Epithelial cell of proximal tubule (primary cell): ENCODE measurements at places on chromosomes 7 and 10.

- peak; percentile 98 for DNase-seq
Observed at GRCh38 chr7:92641921-92642511, 51.8 kb upstream of the FAM133B start.

- no peak for DNase-seq
Observed at GRCh38 chr7:15407910-15408309, 153.9 kb downstream of the AGMO start.

DNA sequence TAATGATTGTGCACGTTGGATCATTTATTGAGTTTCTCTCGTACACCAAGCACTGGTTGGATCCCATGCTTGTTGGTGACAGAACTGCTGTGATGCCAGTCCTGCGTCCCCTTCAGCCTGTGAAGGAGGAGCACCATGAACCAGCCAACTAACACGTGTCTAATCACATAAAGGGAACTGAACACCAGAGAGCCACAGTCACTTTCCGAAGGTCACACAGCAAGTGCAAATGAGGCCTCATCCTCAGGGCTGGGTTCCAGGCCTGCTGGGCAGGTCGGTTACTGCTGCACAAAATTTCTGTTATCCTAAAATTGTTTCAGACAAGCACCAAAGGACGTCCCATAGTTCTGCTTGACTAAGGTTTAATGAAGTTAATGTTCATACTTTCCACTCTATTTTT, 332.0 kb upstream of the ZNF32 start:
- no peak for DNase-seq

DNA sequence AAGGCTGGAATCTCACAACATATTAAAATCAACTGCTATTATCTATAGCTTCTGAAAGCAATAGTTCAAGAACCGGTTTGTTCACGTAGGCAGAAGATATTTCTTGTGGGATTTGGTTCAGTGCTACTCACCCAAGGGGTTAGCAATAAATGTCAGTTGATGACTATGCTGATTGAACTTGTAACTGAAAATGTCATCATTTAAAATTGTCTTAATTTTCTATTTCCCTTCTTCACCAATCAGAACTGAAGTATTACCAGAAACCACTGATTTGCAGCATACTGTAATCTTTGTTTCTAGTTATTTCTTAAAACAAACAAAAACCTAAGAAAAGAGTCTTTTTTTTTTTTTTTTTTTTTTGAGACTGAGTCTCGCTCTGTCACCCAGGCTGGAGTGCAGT, 46.1 kb downstream of the CPEB3 start:
- no peak for DNase-seq

GRCh38 chr10:26242706-26243350, 26.3 kb downstream of the GAD2 start:
- DNase-seq, result no peak

- DNase-seq, result no peak
Observed at GRCh38 chr10:122139627-122140170, 131.4 kb upstream of the BTBD16 start.

GRCh38 chr7:44754802-44755697, 6.4 kb downstream of the ZMIZ2 start:
- no peak for DNase-seq

GRCh38 chr10:112986544-112987190, 36.6 kb downstream of the TCF7L2 start:
- no peak for DNase-seq

GRCh38 chr10:131930150-131930549, 29.3 kb downstream of the PPP2R2D start:
- DNase-seq, result no peak

- DNase-seq, result no peak
Observed at GRCh38 chr10:70982443-70982842, 94.1 kb upstream of the PCBD1 start.

DNA sequence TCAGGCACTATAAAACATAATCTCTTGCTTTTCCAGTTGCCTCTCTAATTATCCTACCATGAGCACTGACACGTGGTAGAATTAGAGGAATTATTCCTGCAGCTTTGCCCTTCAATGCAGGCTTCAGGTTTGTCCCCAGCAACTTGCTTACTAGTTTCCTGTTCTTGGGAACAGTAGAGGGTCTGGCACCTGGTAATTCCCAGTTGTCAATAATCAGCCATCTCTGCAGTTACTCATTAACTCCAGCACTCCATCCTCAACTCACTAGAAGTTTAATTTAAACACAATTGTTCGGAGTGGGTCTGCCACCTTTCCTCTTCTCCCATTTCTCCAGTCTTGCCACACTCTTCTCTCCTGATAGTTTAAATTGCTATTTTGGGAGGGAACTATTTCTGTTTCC, 324.3 kb upstream of the KIAA1217 start:
- no peak for DNase-seq

DNA sequence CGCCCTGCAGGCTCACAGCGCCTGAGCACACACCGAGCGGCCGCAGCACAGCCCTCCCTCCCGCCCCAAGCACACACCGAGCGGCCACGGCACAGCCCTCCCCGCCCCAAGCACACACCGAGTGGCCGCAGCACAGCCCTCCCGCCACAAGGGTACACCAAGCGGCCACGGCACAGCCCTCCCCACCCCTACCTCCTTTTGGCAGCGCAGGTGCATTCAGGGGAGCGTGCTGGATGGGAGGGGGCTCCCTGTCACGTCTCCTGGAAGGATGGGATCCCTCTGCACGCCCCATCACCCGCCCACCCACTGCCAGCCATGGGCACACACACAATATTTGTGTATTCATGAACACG, 482.6 kb downstream of the DNAJB6 start:
- DNase-seq, result no peak

DNA sequence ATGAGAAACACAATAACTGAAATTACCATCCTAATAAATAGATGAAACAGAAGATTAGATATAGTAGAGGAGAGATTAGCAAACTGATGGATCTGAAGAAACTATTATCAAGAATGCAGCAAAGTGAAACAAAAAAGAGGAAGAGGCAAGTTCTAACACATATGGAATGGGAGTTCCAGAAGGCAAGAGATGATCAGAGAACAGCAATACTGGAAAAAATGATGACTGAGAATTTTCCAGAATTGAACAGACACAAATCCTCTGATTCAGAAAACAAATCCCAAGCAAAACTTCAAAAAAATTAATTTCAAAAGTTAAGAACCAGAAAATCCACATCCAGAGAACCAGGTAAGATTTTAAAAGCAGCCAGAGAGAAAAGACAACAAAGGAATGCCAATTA, 20.2 kb upstream of the CYREN start:
- no peak for DNase-seq

GRCh38 chr10:18409599-18410397, 241.6 kb downstream of the NSUN6 start:
- DNase-seq, result no peak

- DNase-seq, result no peak
Observed at GRCh38 chr7:155380976-155381851, 76.7 kb upstream of the EN2 start.

- no peak for DNase-seq
Observed at GRCh38 chr7:26070290-26070689, 81.7 kb upstream of the NFE2L3 start.

- DNase-seq, result no peak
Observed at GRCh38 chr7:116075351-116076145, 45.0 kb upstream of the TFEC start.

DNA sequence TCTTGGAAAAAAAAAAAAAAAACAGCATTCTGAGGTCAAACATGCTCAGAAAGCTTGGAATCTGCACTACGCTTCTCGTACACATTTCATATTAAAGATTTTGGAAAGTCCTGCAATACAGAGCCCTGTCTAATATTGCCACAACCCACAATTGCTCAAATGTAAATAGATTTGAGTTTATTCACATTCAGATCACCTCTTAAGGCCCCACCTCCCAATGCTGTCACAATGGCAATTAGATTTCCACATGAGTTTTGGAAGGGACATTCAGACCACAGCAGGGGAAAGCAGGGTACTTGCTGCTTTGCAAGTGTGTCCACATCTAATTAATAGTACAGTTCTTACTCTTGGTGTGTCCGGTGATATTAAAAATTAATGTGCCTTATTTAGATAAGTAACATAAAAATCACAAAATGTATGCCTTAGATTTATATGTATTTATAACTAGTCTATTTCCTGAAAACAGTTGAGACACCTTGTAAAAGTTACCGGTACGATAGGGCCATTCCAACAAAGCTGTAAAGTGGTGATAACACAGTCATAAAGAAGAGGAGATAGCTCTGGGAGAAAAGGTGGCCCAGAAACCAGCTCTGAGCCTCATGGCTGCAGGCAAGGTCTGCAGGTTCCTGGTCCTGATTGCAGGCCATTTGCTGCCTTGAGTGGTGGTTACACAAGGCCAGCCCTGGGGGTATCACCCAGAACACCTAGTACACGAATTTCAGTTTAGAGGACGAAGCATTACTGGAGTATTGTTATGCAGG, 27.9 kb downstream of the EGFR start:
- no peak for DNase-seq

DNA sequence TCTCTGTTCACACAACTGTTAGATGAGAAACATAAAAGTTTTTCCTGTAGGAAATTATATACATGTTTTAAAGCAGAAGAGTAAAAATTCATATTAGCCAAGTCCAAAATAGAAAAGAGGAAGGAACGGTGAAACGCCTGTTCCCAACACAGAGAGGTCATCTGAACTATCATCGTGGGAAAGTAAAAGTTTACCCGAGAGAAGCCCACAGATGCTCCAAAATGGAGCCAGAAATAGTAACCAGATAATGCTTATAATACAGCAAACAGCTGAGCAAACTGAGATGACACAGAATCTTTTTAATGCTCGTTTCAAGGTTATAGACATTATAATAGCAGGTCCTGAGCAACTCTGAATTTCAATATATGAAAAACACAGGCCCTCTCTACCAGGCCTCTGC, 24.5 kb downstream of the FRMD4A start:
- no peak for DNase-seq

DNA sequence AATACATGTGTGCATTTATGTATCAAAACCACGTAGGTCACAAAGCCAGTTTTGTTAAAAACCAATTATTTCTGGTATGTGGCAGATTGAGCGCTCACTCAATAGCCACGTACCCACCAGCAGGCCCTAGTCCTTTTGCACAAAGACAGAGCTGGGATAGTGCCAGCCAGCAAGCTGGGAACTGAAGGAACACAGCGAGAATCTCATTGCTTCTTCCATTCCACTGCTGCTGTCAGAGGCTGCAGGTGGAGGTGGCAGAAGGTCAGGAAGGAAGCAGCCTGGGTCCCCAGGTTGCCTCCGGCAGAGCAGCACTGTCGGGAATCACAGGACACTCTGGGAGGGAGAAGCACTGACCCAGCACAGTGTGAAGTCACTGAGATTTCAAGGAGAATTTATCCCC, 385.5 kb upstream of the PFKP start:
- DNase-seq, result no peak

DNA sequence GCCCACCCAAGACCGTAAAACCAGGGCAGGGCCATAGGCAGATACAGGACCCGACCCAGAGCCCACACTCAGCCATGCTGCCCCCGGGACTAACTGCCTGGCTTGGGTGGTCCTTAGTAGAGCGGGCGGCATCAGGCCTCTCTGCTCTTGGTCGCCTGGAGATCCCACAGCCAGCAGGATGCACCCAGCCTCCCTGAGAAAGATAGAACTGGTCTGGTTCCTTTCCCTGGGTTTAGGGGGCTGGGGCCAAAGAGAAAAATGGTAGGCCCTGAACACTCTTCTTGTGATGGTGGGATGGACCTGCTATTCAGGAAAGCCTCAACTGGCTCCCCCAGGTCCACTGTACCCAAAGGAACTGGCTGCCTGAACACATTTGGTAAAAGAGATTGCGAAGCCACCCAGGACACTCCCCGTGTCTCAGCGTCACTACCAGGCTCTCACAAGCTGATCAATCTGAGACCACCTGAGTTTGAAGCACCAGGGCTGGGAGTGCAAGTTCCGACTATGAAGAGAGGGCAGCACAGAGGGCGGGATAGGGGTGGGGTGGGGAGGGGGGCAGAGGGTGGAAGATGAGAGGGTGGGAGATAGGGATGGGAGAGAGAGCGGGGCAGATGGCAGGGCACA, 591.5 kb downstream of the DNAJB6 start:
- DNase-seq, result no peak

DNA sequence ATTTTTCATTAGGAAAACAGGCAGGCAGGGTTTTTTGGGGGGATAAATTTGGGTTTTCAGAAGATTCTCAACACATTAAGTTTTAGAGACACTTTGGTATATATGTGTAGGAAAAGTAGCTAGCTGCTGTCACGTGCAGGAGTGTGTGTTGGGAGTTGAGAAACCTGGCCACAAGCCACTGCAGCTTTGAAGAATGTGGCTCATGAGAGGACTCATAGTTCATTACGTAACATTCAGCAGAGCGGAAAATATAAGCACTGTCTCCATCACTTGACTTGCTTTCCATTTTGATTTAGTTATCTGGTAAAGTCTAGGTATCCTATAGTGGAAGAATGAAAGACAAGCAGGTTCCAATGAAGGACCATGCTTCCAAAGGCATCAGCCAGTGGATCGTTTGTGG, 31.2 kb downstream of the SMNDC1 start:
- DNase-seq, result peak; percentile 80

DNA sequence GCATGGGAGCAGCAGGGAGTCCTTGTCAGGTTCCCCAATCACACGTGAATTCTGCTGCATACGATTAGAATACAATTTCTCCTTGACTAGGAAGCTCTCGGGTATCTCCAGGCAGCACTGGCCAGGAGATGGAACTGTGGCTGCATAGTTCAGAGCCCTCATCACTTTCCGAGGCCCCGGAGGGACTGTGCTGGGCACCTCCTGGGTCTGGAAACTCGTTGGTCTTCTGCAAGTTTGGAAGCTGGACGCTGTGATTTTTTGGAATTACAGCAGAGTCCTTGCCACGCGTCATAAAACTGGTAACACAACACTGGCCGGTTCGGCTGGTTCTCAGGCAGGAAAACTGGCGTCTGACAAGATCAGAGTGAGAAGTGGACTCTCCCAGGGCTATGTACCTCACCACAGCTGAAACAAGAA, 216.1 kb downstream of the CCDC3 start:
- DNase-seq, result no peak

DNA sequence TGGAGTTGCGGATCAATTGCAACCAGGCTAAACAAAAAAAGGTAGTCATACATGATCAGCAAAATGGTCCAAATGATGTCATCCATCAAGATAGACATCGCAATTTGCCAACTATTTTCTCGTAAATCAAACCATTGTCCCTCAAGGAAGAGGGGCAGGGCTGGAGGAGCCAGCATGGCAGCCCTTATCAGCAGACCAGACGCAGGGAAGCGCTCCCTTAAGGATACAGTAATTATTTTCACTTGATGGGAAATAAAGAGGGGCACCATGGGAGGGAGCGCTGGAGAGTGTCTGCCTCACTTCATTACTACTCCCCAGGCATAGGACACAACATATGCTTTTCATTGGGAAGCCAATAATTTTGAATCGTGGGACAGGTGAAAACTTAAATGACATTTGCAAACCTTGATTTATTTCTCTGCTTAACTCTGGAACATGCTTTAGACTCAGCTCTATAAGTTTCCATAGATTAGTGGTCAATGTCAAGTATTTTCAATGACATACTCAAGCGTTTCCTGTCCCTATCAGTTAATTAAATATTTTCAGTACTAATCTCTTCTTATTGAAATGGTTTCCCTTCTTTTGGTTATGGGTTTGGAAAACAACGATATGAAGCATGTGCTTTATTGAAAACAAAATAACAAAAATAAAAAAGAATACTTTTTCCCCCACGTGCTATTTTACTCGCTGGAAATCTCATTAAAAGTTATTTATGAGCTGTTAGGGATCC, 202.4 kb upstream of the HABP2 start:
- DNase-seq, result no peak
